M059J (cell line): ENCODE measurements at places on chromosomes 12 and 14. TPM values are rescaled to one million over a fixed set of nuclear protein-coding genes. Genes with fewer than 3 reads are reported as not detected.

Gene ADSS1
- 0.05 and 0.84 TPM in 2 replicates for total RNA-seq

Gene STAC3
- 0.10 TPM in 1 of 2 replicates, not detected in the other for total RNA-seq

Gene TSPAN11
- total RNA-seq, result 0.39 and 0.44 TPM in 2 replicates

Gene NOXRED1
- not detected in 2 replicates for total RNA-seq
